ENCODE measurements at places on chromosomes 6 and 20. TPM values are rescaled to one million over a fixed set of nuclear protein-coding genes. Genes with fewer than 3 reads are reported as not detected.

The TFAP2A gene
- 0.12 TPM for polyA plus RNA-seq

The RBPJL gene
- 233 TPM for polyA plus RNA-seq

The GPR63 gene
- polyA plus RNA-seq = 0.35 TPM

The SIRPA gene
- 25.4 TPM for polyA plus RNA-seq

The ENPP4 gene
- polyA plus RNA-seq = 6.0 TPM

The CD24 gene
- 1,196 TPM for polyA plus RNA-seq

The SNAP91 gene
- polyA plus RNA-seq = 0.03 TPM

The HLA-DQB2 gene
- not detected for polyA plus RNA-seq

The SPINT4 gene
- not detected for polyA plus RNA-seq

Data from adipose tissue (tissue), 3 donors.